T-cell (primary cell): ENCODE measurements at places on chromosomes 4 and X.

DNA sequence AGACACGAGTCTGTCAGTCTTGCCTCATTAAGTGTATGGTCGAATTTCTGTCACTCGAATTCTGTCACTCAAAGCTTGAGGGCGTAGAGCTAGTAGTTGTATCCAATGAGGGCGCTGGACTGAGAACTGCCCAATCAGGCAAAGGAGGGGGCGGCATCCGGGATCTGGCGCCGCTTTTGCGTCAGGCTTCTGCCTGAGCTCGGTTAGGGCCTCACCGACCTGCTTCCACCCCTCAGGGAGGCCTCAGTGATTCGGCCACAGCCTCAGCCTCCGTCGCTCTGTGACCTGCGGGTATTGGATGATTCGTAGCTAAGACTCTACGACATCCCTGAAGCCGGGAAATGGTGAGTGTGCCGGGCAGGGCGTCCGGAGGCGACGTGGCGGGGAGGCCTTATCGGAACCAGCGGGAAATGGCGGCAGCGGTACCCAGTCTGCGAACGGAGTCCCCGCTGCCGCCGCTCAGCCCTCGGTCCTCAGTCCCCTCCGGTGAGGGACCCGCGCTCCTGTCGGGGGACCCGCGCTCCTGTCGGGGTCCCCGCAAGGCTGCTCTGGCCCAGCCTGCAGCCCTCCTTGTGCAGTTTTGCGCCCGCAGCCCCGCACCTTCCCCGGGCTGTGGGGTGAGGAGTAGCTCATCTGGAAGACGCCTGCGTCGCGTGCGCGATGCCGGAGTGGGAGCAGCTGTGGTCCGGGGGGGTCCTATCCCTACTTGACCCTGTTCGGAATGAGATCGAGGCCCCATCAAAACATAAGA is 88.3 kb downstream of the ZNF718 start:
- DNase-seq: no peak

DNA sequence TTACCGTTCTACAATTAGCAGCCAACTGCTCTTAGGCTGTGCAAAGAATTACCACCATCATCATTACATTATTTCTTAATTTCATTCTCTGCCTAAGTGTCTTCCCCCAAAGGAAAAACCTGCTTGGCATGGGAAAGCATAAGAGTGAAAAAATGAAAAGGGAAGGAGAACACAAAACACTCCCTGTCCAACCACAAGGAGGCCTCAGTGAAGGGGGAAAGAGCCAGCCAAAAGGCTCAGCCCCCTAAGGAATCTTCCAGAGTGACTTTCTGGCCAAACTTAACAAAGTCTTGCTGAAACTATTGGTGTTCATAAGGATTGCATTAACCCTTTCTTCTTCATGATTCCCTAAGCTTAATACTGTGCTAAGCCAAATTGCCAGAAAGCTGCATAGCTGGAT is 287.4 kb downstream of the SMARCA1 start:
- no peak for DNase-seq

- DNase-seq: no peak
Observed at GRCh38 chr4:82402196-82402775, 28.0 kb downstream of the HNRNPDL start.

GRCh38 chrX:20230406-20230805 is 36.3 kb downstream of the RPS6KA3 start:
- no peak for DNase-seq

GRCh38 chrX:38225093-38225492 is 4.4 kb upstream of the SRPX start:
- no peak for DNase-seq

DNA sequence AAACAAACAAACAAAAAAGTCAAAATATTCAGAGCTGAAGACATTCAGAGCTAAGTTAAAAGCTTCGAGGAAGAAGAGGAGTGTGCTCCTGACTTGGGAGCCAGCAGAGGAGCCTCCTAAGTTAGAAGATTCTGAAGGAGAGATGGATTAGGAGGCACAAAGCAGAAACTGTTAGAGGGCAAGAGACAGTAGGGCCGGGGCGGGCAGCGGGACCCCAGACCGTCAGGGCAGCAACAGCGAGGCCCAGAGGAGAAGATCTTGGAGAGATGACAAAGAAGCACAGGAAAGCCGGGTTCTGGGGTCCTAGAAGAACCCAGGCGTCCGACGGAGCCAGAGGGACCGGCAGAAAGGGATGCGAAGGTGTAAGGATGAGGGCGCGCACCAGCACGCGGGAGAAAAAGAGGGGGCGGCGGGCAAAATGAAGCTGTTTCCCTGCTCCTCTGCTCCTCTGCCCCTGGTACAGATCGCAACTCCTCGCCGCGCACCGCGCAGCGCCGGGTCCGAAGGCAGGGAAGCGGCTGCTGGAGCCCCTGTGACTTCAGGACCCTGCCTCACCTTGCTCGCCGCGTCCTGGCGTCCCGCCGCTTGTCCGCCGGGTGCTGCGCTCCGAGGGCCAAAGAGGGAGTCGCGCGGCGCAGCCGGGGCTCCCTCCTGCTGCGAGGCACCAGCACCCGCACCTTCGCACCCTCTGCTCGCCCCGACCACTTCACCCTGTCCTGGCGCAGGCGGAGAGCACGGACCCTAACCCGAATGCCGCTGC is 477 bp downstream of the KLHL13 start:
- no peak for DNase-seq

GRCh38 chr4:167492007-167492406 is 257.7 kb upstream of the SPOCK3 start:
- no peak for DNase-seq

DNA sequence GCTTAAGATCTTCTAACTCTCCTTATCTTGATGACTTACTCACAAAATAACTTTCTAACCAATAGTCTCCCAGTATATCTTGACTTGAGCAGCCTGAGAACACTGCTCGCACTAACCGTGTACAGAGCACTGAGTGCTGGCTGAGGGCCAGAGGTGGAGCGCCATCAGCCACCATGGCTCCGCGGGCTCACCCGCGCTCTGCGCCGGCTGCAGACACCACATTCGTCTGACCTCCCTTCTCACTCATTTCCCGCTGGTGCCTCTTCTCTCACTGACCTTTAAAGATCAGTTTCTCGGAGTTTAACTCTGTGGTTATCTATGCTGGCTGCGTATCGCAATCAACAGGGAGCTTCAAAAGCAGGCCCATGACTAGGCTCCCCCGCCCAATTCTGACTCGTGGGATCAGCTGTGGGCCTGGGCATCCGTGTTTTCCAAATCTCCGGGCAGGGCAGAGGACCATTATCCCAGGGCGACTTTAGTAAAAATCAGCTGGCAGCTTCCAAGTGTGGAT is 78.6 kb downstream of the HAUS3 start:
- no peak for DNase-seq

DNA sequence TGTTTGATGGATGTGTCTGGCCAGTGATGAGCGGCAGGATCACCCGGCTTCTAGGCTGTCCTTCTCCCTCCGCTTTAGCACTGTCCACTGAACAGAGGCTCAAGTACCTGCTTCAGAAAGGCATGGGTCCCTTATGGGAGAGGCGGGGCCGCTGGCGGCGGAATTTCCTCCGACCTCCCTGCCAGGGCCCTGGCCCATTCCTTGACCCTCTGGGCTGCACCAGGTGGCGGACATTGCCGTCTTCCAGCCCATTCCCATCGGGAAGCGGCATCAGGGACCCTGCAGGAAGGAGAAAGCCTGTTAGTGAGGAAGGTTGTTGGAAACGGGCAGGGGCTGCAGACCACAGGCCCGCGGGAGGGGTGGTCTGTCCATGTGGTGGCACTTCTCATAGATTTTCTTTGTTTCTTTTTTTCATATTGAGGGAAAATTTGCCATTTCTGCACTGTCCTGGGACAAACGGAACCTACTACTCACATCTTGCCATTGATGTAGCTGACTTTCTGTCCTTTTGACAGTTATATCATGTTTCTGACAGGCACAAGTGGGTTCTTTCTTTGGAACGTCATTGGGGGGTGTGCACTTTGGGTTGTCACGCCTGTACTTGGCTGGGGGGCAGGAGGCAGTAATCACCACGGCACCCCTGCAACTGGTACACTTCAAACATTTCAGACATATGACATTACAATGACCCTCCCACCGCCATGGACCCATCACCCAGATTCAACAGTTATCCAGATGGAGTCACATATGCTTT is 6.1 kb downstream of the APLN start:
- no peak for DNase-seq

DNA sequence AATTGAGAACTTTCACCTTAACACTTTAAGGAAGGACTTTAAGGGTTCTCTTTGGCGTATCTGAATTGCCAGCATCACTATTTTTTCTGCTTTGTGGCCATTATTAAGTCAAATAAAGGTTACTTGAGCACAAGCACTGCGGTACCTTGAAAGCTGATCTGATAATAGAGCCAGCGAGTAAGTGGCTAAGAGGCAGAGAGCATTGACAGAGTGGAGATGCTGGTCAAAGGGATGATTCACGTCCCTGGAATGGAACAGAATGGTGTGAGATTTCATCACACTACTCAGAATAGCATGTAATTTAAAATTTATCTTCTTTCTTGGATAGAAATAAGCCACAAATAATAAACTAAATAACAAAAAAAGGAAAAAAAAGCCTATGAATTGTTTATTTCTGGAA is 57.1 kb upstream of the NPFFR2 start:
- no peak for DNase-seq

DNA sequence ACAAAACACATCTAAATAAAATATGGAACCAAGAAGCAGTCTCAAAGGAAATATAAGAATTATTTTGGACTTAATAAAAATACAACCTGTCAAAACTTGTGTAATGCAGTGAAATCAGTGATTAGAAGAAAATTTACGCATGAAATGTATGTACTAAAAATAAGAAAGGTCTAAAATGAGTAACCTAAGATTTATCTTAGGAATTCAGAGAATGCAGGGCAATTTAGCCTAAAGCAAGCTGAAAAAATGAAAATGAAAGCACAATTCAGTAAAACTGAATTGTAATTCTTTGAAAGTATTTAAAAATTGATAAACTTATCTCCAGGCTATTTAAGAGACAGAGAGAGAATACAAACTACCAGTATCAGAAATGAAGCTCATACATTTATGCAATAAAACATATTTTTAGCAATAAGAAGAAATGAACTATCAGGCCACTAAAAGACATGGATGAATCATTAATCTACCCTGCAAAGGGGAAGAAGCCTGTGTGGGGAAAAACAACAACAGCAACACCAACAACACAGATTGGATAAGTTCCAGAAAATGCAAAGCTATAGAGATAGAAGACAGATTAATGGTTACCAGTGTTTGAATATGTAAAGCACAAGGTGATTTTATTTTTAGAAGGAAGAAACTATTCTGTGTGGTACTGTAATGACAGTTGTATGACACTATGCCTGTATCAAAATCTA is 442.0 kb upstream of the ADGRL3 start:
- DNase-seq: no peak

DNA sequence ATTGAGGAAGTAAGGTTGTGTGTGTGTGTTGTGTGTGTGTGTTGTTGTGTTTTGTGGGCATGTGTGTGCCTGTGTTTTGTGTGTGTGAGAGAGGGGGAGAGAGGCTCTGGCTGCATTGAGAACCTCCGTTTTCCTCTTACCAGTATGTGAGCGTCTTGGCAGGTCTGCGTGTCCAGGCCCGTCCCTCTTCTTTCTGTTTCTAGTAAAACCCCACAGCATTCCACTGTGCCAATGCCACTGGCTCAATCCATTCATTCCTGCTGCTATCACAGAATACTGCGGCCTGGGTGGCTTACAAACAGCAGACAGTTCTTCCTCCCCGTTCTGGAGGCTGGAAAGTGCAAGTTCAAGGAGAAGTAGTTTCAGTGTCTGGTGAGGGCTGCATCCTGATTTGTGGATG is 15.5 kb upstream of the HTRA3 start:
- DNase-seq: no peak

GRCh38 chr4:16732741-16733140 is 165.7 kb downstream of the LDB2 start:
- DNase-seq: no peak

GRCh38 chr4:5638976-5639375 is 69.4 kb downstream of the EVC2 start:
- DNase-seq: no peak

DNA sequence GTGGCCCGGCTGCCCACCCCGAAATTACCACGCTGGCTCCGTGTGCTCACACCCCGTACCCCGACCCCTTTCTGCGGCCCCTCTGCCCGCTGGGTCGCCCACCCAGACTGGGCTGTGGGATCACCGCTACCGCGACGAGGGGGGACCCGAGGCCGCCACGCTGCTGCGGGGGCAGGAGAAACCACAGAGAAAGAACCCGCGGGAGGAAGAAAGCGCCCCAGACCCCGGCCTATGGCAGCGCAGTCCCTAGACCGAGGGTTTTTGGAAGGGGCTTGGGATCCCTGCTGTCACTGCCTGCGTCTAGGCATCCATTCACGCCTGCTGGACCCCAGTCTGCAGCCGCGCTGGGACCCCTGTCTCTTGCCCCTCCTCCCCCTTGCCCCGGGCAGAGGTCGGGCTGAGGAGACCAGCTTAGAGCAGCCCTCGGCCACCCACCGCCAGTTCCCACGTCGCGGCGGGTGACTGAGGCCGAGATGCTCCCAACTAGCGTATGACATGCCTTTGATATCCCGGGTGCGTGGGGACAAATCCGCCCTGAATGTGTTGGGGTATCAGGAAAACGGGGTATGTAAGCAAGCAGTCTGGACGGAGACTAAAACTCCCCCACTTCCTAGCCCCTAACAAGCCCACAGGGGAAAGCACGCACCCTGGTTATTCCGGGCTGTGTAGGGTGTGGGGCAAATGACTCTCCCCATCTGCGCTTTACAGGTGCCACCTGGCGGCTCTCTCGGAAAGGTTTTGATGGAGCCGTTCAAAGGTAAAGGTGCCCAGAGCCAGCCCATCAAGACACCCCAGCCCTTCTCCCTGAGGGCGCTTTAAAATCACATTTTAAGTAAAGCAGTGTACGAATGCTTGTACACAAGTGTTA is 862 bp upstream of the INPP4B start:
- peak; percentile 74 for DNase-seq

- DNase-seq: no peak
Observed at GRCh38 chr4:536351-536972, 37.5 kb downstream of the PIGG start.

GRCh38 chr4:111641813-111642579 is 503.3 kb upstream of the FAM241A start:
- no peak for DNase-seq
